Fibroblast of gingiva (primary cell): ENCODE measurements at places on chromosomes 11 and 22.

- DNase-seq = no peak
These were observed 31.3 kb downstream of the GNB1L start for GRCh38 chr22:19823191-19823901.

DNA sequence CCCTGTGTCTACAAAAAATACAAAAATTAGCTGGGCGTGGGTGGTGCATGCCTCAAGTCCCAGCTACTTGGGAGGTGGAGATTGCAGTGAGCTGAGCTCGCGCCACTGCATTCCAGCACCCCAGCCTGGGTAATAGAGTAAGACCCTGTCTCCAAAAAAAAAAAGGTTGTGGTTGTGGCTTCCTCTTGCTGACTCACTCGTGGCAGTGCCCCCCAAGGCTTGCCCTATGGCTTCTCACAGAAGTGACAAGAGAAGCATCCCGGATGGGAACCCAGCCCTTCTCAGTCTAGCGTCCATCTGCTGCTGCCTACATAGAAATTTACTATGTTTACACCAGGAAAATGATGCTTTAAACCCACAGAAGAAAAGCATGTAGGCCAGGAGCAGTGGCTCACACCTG is 68.5 kb upstream of the PITPNB start:
- DNase-seq = peak; percentile 64

- no peak for DNase-seq
These were observed 65.5 kb upstream of the CHORDC1 start for GRCh38 chr11:90288212-90288821.

DNA sequence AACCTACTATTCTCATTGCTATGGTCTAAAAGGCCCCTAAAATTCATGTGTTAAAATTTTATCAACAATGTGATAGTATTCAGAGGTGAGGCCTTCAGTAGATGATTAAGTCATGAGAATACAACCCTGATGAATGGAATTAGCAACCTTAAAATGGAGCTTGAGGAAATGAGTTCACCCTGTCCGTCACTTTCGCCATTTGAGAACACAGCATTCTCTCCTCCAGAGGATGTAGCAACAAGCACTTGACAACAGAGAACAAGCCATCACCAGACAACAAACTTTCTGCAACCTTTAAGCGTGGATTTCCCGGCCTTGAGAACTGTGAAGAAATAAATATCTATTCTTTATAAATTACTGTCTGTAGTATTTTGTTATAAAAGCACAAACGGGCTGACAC is 197.0 kb downstream of the SBF2 start:
- no peak for DNase-seq
